ENCODE measurements at places on chromosomes 2 and 18.

DNA sequence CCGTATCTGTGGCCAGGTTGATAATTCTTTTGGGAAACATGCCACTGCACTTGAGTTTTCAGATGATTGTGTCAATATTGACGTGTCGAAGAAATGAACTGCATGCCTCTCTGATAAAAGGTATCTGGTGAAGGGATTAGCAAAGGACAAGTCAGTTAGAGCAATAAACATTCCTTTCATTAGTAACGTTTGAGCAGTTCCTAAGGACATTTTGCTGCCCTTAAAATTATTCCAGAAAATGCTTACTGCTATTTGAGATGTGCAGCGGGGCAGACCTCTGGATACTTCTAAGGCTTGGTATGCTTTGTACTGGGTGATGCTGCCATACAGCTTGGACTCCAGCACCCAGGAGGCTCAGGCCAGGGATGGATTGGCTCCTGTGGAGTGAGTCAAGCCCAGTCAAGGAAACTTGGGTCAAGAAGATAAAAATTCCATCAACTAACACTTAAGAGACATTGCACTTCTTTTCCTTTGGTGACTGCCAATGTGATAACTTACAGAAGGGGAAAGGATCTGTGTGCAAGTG lies 166.7 kb downstream of the FHOD3 start:
- DNase-seq, result no peak

- no peak for DNase-seq
Measured at GRCh38 chr2:71699428-71699827, 246.1 kb downstream of the DYSF start.

- no peak for DNase-seq
Measured at GRCh38 chr2:214482728-214483127, 71.9 kb downstream of the VWC2L start.

- DNase-seq, result no peak
Measured at GRCh38 chr2:215548714-215549113, 112.8 kb upstream of the FN1 start.

- no peak for DNase-seq
Measured at GRCh38 chr2:102764083-102764482, 2.3 kb downstream of the TMEM182 start.

GRCh38 chr2:179800776-179801175 lies 60.6 kb downstream of the ZNF385B start:
- no peak for DNase-seq

GRCh38 chr18:45462179-45462578 lies 153.1 kb upstream of the SLC14A2 start:
- no peak for DNase-seq

DNA sequence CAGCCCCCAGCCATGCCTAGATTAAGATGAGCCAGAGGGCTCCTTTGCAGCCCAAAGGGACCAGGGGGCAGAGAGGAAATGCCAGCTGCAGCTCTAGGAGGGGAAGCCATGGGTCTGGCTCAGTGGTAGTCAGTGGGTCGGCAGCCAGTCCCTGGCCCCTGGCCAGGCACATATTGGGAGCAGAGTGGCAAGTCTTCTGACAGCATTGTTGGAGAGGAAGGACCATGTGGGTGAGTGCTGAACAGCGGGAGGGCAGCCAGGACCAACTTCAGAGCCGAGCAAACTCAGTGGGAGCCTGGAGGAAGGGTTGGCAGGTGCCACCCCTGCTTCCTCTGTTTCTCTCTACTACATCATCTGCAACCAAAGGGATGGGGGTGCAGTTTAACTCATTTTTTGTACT lies 140.5 kb upstream of the PELI1 start:
- no peak for DNase-seq

GRCh38 chr2:98777076-98777475 lies 46.1 kb upstream of the MGAT4A start:
- DNase-seq, result no peak

- no peak for DNase-seq
Measured at GRCh38 chr2:122100756-122101155, 345.3 kb downstream of the TSN start.

DNA sequence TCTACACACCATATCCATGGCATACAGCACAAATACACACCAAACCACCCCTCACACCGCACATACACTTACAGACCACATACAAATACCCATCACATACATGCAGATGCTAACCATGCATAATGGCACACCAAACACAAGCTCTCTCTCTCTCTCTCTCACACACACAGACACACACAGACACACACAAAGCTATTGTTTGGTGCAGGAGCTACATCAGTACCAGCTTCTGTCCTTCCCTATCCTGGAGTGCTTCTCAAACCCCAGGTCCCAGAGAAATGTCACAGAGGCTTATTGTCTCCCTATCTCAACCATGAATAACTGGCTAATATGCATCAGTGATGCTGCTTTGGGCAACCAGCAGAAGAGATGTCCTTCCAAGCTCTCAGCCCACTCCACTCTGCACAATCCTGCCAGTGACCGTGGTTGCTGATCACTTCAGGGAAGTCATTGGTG lies 36.5 kb upstream of the ST3GAL5 start:
- no peak for DNase-seq

GRCh38 chr2:218871345-218872302 lies 9.0 kb upstream of the WNT10A start:
- DNase-seq, result no peak

GRCh38 chr2:221571025-221571550 lies 1.0 kb downstream of the EPHA4 start:
- DNase-seq, result no peak

- DNase-seq, result no peak
Measured at GRCh38 chr2:22753476-22753875, 631.5 kb upstream of the KLHL29 start.

GRCh38 chr2:222707689-222708273 lies 36.3 kb downstream of the MOGAT1 start:
- no peak for DNase-seq

DNA sequence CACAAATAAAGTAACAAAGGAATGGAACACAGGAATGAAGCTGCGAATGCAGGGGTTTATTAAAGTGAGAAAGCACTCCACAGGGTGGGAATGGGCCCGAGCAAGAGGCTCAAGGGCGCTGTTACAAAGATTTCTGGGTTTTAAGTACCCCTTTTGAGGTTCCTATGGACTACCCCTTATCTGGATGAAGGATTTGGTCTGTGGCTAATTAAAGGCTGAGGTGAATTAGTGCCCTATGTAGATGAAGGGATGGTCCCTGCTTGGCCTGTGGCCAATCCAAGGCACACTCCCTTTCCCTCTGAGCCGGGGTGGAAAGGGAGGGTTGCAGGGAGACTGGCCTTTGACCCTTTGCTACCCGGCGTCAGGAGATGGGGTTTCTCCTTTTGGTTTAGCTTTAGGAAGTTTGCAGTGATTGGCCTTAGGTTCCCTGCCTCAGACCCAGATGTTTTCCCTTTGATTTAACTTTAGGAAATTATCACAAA lies 47.5 kb upstream of the CNGA3 start:
- no peak for DNase-seq

DNA sequence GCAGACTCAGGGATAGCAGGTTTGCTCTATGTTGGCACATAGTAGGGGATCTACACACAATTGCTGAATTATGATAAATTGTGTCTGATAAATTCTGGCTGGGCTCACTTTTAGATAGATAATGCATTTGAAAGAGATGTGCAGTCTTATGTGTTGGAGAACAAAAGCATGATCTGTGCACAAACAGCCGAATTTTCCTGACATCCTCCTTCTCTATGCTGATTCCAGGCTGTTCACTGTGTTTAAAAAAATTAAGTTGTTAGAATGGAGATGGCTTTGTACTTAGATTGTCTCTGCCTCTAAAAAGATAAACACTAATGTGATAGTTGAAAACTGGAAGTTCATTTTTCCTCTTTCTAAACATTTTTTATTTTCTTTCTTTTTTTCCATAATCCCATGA lies 2.1 kb downstream of the CERS6 start:
- DNase-seq, result no peak

DNA sequence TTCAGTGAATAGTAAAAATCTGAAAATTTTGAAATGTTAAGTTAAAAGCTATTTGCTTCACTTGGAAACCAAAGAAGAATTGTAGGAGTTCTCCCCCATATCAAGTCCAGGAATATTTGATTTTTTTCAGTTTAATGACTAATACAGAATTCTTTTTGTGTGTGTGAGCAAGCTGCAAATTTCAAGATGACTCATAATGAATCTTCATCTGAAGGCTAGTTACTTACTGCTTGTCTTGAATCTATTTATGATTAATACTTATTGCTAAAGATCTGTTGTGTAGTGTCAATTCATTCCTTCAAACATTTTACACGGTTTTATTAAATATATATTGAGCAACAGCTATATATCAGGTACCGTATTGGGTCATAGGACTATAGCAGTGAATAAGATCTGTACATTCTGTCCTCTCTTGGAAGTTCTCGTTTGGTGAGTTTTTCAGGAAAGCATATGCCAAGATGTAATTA lies 47.8 kb upstream of the CAVIN2 start:
- DNase-seq, result no peak

GRCh38 chr2:216987252-216987821 lies 127.5 kb upstream of the TNP1 start:
- no peak for DNase-seq

- no peak for DNase-seq
Measured at GRCh38 chr2:28134262-28134812, 243.8 kb downstream of the BABAM2 start.

- DNase-seq, result no peak
Measured at GRCh38 chr2:65057391-65058052, 1.3 kb downstream of the CEP68 start.

DNA sequence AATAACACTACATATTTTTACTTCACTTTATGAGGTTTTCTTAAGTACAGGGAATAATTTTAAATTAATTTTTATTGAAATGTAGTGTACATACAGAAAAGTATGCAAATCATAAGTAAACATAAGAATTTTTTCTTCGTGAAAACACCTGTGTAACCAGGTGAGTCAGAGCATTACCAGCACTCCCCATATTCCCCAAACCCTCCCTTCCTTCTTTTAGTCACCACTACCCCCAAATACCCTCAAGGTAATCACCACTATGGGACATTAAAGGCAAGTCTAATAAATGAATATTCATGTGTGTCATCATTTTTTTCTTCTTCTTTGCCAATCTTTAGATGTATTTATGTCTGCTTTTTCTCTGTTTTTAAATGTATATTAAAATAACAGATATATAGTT lies 139.9 kb upstream of the LTBP1 start:
- no peak for DNase-seq

DNA sequence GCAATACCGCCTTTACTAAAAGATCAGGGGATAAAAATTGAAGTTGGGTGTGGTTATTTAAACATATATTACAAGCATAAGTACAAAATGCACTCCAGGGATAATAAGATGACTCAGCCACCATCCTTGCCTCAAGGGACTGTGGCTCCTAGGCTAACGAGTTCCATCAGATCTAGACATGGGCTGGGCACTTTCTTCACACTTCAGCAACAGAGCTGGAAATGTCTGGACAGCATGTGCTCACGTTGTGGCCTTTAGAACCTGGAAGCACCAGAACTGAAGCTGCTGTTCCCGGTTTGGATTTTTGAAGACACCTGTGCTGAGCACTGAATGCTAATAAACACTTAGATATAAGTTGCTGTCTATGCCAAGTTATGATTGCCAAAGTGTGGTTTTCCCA lies 384.2 kb upstream of the SALL3 start:
- no peak for DNase-seq

DNA sequence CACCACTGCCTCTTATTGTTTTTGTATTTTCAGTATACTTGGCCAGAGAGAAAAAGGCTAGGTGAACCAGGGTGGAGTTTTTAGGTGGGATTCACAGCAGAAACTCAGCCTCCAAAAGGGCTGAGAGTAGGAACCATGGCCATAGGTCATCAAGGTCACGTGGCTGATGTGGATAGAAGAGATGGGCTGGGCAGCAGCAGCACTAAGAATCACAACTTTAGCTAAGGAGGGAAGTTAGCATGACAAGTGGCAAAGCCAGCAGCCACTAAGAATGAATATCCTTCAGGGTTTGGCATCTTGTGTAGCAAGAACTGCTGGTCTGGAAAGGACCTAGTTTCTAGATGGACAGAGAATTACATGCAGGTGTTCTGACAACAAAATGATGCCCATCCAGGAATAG lies 43.2 kb upstream of the SKA1 start:
- no peak for DNase-seq

- no peak for DNase-seq
Measured at GRCh38 chr2:1491751-1492150, 78.5 kb downstream of the TPO start.

DNA sequence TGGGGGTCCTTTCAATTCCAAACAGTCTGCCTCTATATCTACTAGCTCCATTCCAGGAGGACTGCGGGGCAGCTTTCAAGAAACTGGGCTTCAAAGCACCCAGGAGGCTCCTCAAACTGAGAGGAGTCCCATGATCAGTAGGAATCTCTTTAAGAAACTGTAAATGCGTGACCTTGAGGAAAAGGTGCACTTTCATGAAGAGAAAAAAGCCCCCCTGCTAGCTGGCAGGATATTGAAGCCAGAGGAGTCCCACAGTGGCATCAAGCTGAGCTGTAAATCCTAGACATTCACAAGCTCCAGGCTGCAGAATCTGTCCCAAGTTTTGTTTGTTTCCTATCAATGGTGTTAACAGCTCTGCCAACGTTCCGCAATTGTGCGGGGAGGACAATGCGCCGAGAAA lies 790.1 kb downstream of the SLC4A3 start:
- DNase-seq, result no peak

- no peak for DNase-seq
Measured at GRCh38 chr2:29307519-29307918, 192.3 kb downstream of the CLIP4 start.

Measured in omental fat pad (tissue), 4 donors.